Hematopoietic multipotent progenitor cell (in vitro differentiated cells): ENCODE measurements at places on chromosomes 12 and 14.

DNA sequence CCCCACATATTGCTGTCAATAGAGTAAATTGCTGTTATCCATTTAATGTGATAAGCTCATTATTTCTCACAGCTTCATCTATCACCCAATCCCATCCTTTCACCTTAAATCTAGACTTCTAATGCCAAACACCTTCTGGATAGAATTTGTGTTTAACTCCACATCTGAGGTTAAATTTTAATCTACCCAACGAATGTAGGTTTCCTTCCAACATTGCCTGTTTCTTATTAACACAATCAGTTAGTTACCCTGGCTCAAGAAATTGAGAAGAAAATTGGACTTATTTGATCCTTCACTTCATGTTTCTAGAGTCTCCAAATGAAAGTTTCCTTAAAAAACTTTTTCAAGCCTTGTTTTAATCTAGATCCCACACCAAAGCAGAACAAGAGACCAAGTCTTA, 67.3 kb downstream of the PTPRO start:
- DNase-seq: no peak

DNA sequence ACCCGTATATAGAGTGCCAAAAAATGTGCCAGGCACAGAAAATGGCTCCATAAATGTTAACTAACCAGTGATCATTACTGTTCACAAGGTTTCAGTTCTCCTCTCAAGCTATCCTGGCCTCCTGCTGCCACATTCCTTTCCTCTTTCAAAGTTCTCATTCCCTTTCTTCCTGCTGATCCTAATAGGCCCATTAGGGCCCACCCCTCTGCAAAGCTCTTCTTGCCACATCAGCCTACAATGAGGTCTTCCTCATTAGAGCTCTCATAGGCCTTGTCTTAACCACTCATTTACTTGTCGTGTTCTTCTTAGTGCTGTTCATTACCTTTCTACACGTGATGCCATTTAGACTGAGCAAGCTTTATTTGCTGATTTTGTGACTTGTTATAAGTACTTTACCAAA, 40.5 kb downstream of the RPS29 start:
- no peak for DNase-seq

DNA sequence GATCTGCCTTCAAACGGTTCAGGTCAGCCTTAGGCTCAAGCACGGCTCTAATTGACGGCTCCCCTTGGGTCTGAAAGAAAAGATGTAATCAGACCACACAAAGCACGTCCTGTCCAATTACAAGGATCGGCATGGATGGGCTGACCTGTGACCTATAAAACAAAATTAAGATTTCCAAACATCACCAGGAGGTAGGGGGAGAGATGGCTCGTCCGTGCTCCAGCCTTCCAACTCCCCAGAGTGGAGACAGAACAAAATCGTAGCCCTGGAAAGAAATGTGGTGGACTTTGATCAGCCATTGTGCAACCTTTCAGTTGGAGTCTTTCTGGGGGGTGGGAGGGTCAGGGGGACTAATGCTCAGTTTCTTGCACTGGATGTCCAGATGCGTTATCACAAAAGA, 226.6 kb upstream of the DIO3 start:
- no peak for DNase-seq

- DNase-seq: peak; percentile 44
Observed at GRCh38 chr12:46371718-46372543, 642 bp downstream of the SLC38A2 start.

DNA sequence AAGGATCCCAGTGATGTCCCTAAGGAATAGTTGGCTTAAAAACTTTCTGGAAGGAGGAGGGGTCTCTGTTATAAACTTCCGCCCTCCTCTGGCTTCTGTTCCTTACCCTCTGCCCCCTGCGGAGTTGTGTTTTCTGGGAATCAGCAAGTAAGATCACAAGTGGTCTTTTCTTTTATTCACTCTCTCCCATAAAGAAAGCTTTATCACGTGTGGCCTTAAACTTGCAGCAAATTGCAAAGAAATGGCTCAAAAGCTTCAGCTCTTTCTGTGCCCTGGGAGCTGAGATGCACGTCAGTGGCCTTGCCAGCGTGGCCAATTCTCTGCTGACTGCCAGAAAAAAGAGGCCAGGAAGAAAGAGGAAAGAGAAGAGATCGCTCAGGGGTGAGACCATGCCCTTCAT, at the start of gene SLCO1C1:
Gene SLCO1C1, plus strand, starts transcription at position 101 of the 400 bp plus-strand sequence. CDS start 4,245 bp downstream, outside the sequence.
- DNase-seq: no peak

- peak; percentile 89 for DNase-seq
Observed at GRCh38 chr14:100662879-100663760, 63.6 kb upstream of the DLK1 start.

GRCh38 chr12:105613887-105614286, 283.4 kb downstream of the C12orf75 start:
- no peak for DNase-seq

- no peak for DNase-seq
Observed at GRCh38 chr12:50246197-50246865, 37.0 kb downstream of the LIMA1 start.

- no peak for DNase-seq
Observed at GRCh38 chr12:38350342-38351174, 34.0 kb downstream of the ALG10B start.

DNA sequence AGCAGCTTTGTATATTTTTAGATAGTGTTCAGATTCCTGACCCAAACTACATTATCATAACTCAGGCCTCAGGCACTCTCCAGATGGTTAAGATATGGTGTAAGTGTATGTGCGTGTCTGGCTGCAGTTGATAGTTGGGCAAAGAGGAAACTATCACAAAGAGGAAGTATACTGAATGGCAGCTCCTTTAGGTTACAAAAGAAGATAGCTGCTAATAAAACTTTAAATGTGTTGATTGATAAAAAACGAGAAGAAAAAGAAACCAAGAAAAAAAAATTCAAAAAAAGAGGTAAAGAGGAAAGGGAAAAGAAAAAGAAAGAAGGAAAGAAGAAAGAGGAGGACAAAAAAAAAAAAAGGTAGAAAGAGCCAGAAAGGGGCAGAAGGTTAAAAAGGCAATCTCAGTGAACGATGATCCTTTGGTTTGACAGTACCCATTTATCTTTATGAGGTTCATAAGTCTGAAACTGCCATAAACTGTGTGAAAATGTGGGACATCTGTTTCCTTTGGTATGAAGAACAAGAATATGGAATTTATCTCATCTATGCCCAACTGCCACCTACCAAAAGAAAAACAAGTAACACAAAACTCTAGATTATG, 42.2 kb downstream of the TAOK3 start:
- DNase-seq: no peak

DNA sequence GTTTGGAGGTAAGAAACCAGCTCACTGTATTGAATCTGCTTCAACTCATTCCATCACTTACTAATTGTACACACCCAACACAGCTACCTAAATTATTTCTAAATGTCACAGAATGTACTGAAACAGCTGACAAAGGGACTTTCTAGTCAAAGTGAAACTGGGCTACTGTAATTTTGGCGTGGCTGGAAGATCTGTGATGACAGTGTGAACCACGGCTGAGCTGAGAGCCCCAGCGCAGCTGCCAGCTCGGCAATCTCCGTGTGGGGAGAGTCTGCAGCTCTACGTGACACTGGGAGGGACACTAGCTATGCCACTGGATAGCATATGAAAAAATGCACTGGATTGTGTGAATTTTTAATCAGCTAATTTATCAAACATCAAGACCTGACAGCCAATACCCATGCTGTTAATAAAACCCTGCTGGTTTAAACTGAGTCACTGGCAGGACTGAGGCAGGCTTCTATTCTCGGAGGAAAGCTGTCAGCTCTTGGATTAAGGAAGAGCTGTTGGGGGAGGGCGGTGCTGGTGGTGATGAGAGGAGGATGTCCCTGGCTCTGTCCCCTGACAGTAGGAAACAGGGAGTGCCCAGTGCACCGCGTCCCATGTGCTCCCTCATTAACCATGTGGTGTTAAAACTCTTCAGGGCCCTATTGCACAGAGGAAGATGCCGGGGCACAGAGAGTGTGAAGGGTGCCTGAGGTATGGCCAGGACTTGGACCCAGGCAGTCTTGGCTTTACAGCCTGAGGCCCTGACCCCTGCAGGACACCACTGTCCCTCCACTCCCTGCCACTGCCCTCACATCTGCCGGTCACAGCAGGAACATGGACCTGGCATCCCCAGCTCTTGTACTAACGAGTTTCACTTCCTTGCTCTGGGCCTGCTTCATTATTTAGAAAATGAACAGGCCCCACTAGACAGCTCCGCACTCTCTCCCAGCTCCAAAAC, 13.3 kb downstream of the SLC15A4 start:
- DNase-seq: no peak

DNA sequence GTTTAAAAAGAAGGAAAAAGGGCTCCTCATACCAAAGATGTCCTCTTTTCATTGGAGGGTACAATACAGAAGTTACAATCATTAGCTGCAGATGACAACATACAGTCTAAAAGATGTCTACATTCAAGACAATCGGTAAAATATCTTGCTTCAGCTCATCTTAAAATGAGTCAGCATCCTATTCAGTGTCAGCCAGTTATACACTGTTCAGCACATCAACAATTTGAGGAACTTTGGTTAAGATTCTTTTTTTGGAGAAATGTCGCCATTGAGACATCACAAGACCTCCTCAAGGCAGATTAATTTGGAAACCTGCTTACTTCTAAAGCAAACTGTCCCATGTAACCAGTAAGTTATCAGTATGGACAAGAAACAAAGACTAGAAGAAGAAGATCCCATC, 100.7 kb upstream of the SLC38A4 start:
- DNase-seq: no peak

DNA sequence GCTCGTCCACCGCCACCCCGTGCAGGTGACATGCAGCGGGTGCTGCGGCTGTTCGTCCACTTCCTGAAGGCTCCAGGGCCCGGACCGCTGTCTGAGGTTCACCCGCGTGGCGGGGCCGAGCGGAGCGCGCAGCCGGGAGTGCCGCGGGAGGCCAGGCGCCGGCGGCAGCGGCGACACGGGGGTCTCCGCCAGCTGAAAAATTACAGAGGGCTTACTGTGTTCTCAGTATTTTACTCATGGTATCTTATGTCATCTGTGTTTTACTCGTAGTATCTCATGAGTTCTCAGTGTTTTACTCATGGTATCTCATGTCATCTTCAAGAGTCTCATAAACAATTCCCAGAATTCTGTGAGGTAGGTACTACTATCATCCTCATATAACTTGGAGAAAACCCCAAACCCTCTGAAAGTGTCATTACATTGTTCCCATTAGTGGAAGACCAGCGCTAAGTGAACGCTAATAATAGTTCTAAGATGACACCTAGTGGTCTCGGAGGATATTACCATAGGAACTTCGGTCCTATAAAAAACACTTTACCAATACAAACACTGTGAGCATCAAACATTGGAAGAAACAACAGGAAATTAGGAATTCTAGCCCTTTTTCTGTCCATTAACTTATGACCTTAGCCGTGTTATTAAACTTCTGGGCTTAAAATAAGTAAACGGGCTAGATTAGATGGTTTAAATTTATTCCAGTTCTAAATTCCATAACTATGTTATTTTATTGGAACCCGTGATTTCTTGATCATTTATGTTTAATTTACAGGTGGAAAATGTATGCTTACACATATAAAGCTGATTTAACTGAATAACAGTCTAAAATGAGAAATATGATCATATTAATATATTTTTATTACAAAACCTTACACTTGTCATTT, 32.4 kb downstream of the AK7 start:
- DNase-seq: peak; percentile 78

GRCh38 chr14:46490238-46490685, 161.3 kb downstream of the RPL10L start:
- peak; percentile 87 for DNase-seq

DNA sequence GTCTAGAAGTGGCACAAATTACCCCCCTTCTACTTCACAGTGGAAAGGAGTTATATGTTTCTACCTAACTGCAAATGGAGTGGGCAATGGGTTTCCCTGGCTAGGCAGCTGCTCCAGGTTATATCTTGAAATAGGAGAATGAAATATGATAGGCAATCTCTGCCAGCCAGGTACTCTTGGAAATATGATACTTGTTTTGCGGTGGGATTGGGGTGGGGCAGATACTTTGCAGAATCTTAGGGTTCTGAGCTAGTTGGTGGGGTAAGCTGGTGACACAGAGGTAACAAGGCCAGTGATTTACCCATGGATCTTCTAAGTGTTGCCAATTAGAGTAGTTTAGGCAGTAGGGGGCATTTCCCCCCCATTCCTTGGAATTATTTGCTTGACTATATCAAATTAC, 140.1 kb downstream of the ATP23 start:
- DNase-seq: no peak

GRCh38 chr14:61438860-61439765, 117.7 kb downstream of the PRKCH start:
- DNase-seq: no peak

DNA sequence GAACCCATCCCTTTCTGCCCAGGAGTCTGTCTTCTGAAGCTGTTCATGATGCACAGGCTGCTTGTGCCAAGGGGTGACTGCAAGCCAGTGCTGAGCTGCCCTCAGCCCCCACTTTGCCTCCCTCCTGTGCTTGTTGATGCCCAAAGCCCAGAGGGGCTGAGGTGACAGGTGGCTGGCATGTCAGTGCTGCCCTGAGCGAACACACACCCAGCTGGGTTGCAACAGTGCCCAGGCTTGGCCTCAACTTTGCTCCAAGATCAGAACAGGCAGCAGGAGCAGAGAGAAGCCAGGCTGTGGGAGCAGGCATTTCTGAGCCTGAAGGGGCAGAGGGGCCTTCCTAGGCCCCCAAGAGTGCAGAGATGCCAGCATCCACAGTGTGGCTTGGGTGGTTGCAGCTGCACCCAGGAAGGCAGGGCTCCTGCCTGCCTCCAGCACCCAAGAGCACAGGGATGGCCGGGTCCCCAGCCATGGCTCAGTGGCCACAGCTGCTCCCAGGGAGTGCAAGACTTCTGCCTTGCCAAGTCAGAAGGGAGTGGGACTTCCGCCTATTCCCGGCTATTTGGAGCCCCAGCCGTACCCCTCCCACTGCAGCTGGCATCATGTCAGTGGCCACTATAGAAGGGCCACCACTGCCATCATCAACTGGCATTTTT, 83.1 kb downstream of the SLC16A7 start:
- DNase-seq: no peak

GRCh38 chr14:79704041-79704807, 507.1 kb downstream of the DIO2 start:
- DNase-seq: no peak

GRCh38 chr14:34404416-34404815, 57.6 kb downstream of the SPTSSA start:
- peak; percentile 3 for DNase-seq

DNA sequence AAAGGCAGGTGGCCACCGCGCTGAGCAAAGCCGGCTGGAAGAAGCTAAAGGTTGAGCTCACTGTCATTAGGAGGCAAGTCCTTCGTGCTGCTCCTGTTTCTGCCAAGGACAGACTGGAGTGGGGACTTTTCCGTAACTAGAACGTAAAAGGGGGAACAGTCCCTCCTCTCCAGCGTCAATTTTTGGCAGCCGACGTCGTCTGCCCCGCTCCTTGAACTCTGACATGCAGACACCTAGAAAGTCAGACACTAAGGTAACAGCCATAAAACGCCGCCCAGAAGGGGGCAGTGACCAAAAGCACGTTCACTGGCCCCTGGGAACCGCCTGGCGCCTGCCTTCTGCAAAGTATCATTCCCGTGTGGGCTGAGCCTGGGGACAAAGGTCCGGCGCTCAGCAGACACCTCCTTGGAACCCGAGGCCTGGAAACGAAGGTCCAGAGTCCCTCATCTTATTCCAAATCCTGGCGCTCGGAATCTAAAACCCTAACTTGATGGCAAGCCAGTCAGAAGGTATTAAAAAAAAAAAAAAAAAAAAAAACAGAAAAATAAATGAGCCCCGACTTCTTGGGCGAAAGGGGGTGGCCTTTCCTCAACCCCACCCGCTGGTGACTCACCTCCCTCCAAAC, 1.1 kb upstream of the LRP1 start:
- peak; percentile 22 for DNase-seq
